Activated effector memory CD4-positive, alpha-beta T cell treated with Interleukin-2 at 50 U/mL for 16 hours (primary cell): ENCODE measurements at places on chromosomes 6 and 20.

GRCh38 chr6:107308677-107309076, 150.7 kb downstream of the PDSS2 start:
- DNase-seq = no peak

GRCh38 chr6:158172001-158172400, 3.9 kb downstream of the GTF2H5 start:
- DNase-seq = no peak

GRCh38 chr6:55578537-55579363, at the start of gene HMGCLL1:
Gene HMGCLL1, minus strand, starts transcription at chr6:55579192. Its CDS starts 137 bp downstream, at chr6:55579055.
- no peak for DNase-seq

DNA sequence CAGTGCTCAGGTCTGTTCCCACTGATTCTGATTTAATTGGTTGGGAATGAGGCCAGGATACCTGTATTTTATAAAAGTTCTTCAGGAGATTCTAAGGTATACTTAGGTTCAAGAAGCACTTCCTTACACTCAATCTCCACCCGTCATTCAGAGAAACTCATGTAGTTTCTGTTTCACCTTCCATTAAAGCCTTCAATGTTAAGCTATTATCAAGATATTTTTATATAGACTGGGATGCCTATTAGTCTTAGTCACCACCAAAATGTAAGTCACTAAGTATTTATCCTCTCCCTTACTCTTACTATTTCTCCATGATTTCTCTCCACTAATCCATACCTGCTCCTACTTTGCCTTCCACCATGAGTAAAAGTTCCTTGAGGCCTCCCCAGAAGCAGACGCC, 38.1 kb upstream of the GCLC start:
- no peak for DNase-seq

DNA sequence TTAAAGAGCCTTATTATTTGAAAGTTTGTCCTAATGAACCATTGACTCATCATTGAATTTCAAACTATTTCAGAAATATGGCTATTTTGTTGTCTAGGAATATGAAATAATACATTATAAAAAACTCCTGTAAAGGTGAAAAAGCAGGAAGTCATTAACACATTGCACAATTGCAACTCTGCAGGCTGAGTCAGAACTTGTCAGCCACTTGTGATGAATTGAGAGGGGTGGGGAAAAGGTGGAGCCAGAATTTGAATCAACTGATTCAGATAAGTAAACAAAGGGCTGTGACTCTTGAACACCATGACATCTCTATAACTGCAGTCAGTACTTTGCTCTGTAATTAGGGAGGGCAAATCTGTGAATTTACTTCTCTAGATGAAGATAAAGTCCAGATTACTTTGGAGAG, 6.0 kb downstream of the C6orf141 start:
- no peak for DNase-seq

GRCh38 chr20:10171864-10172751, 46.5 kb upstream of the SNAP25 start:
- DNase-seq = no peak

GRCh38 chr20:48535556-48535955, 292.2 kb downstream of the PREX1 start:
- DNase-seq = no peak

DNA sequence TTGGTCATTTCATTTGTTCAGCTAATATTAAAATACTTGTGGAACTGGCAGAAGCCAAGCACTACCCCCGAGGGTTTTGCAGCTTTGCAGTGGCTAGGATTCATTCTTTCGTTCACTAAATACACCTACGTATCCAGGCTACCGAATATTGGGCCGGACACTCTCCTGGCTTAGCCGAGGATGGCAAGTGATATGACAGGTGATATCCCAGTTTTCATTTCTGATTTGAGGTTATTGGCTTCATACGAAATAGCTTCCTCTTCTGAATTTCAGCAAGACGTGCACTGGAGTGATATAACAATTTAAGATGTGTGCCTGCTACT, 536 bp upstream of the MTFR2 start:
- no peak for DNase-seq

DNA sequence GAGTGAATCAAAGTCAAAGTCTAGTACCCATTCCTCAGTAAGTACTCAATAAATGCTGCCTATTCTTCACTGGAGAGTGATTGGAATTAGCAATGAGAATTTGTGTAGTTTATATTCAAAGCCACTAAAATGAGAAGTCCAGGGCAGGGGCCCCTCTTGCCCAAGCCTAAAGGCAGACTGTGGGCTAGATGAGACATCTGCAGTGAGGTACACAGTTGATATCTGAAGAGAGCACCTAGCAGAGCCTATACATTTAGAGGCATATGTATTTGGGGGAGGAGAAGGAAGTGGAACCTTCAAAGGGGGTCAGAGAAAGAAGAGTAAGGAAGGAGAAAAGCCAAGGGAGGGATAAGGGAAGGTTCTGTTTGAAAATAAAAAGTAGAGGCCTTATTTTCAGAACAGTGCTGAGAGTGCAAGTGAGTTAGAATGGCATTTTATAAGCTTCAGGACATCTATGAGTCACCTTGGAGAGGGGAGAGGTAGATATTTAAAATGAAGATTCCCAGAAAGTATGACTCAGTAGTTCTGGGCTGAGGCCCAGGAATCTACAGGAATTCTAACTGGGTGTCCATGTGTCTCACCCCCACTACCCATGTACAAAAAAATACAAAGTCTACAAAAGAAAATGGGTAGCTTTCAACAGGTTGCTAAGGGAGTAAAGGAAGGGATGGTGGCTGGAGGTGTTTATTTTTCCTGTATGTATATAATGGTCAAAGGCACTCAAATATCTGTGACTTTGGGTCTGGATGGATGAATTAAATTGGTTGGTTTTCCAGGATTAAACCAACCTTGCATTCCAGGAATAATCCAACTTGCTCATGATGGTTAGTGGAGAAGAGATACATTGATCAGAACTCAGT, 135.1 kb downstream of the ZFP64 start:
- no peak for DNase-seq

GRCh38 chr6:33815854-33816253, 12.1 kb upstream of the MLN start:
- DNase-seq = no peak

DNA sequence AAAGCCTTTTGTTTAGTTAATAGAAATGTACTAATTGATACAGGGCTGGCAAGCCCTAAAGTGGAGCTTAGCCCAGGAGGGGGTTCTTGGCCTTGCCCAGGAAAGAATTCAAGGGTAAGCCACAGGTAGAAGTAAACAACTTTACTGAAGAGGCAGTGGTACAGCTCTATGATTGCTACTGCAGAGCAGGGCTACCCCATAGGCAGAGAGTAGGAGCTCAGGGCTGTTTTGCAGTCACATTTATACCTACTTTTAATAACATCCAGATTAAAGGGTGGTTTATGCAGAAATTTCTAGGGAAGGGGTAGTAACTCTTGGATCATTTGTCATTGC, 680.4 kb upstream of the GJE1 start:
- DNase-seq = no peak

DNA sequence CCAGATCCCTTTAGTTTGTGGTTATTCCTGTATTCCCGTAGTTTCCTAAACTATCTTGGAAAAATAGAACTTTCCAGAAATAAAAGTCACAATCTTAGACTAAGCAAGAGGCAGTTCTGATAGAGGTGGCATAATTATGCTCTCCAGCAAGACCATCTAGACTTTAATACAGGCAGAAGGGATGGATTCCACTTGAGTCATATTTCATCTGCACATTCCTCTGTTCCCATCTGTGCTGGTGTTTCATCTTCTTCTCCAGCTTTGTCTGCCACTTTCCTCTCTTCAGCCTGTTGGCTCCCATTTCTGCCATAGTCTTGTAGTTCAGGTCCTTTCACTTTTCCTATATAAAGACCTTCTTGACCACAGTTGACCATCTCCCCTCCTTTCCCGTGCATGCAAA, 102.9 kb downstream of the SOBP start:
- DNase-seq = no peak
